ENCODE measurements at places on chromosomes 1 and 21.

GRCh38 chr1:220825819-220826551 lies 39.3 kb downstream of the MTARC1 start:
- DNase-seq, result no peak

DNA sequence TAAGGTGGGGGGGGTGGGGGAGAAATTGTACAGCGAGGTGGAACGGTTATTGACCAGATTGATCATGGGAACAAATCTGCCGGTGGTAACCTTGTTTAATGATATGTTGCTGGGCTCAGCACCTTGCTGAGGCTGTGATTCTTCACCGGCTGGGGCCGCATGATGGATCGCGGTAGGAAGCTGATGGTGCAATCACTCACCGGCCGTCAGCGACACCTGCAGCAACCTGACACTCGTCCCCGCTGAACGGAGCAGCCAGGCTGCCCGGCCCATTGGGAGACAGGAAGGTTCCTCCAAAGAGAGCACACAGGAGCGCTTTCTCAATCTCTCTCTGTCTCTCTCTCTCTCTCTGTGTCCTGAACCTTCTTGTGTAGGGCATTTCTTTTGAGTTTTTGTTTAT lies 128.5 kb upstream of the RRP15 start:
- no peak for DNase-seq

GRCh38 chr1:26373281-26373680 lies 731 bp upstream of the ZNF683 start:
- no peak for DNase-seq

GRCh38 chr1:193070942-193071341 lies 11.5 kb downstream of the RO60 start:
- DNase-seq, result no peak

DNA sequence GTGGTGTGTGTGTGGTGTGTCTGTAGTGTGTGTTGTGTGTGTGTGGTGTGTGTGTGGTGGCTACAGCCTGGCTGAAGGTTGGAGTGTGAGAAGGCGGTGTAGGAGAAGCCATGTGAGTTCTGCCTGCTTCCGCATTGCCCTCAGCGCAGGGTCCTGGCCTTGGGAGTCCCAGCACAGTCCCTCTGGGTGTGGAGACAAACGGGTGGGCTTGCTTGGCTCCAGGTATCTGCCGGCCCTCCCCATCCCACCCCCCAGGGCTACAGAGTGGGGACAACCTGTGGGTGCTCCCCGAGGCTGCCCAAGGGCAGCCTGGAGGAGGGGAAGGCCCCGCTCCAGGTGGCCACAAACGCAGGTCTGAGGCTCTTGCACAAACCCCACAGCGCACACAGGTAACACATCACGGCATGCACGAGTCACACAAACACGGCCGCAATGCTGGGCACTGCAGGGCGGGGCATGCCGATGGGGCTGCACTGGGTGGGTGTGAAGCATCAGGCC lies 31.7 kb upstream of the ADARB1 start:
- no peak for DNase-seq

DNA sequence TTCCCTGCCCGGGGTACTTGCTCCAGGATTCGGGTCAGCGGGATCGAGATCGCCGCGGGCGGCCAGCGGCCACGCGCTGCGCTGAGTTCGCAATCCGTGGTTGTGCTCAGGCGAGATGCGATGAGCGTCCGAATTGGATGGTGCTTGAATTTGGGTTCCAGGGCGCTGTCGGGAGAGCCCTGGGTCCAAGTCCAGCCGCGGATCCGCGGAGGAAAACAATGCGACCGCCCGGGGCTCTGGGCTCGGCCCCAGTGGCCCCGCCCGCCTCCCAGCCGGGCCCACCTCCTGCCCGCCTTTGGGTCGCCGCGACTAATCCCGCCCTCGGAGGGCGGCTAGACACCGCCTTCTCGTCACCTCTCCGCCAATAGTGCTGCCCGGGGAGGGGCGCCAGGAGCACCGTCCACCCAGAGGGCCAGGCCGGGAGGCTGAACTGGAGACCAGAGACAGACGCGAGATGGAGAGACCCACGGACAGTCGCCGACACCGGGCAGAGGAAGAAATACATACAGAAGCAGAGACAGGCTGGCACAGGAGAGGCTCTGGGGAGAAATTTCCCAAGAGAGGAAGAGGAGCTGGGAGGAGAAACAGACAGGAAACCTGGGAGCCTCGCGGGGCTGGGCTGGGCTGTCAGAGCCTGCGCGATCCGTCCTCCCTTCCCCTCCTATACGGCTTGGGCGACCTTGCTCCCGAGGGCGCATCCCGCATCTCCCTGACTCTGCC lies at the start of gene SEMA6C:
TSS of gene SEMA6C (minus strand) at position 220 of the 720 bp plus-strand sequence. CDS start 4,010 bp downstream, outside the sequence.
- DNase-seq, result peak; percentile 96

DNA sequence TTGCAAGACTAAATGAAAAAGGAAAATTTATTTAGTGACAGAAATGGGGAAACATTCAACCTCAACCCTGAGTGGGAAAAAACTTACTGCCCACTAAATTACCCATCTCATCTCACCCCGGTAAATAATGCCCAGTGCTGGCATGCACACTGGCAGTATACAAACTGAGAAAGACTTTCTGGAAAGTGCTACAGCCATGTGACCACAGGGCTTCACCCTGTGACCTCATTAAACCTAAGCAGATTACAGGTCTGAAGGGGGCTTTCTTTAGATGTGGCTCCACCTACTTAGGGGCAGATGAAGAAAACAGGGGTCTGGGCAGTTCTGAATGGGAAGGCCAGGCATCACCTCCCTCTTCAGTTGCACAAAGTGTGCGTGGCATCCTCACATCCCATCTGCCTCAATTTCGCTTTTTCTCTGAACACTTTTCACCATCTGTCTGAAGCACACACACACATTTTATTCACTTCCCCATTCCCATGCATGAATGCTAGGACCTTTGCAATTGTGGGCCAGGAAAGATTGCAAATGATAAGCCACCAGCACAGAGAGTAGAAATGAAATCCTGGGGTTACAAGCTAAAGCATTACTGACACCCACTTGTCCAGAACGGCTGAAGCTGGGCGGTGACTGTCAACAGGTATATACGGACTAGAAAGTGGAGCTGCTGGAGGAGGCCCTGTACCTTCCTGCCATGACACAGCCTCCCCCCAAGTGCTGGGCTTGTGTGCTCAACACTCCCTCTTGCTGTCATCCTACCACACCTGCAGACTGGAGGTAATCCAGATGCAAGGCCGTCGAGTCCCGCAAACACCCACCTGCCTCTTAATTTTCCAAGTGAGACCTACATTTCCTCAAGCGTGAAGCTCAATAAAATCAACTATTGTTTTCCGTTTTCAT lies 2.7 kb downstream of the NADK start:
- DNase-seq, result no peak

DNA sequence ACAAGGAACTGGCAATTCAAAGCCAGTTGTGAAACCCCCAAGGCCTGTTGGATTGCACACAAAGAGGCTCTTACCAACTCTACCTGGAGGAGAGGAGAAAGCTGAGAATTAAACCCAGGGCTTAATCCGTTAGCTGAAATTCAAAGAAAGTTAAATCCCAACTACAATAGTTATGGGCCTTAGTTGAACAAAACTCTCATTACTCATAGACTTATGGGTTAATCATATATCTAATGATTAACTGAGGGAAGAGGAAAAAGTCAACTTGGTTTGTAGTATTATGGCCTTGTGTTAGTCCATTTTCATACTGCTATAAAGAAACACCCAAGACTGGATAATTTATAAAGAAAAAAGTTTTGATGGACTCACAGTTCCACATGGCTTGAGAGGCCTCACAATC lies 838.2 kb upstream of the ADGRL2 start:
- DNase-seq, result no peak

- DNase-seq, result no peak
These were observed 30.6 kb downstream of the C2CD2 start for GRCh38 chr21:41923186-41923585.

- peak; percentile 86 for DNase-seq
These were observed 12.9 kb upstream of the SPEN start for GRCh38 chr1:15834406-15835204.

All from AG08395 (cell line).